ENCODE measurements at places on chromosomes 6 and 20.

DNA sequence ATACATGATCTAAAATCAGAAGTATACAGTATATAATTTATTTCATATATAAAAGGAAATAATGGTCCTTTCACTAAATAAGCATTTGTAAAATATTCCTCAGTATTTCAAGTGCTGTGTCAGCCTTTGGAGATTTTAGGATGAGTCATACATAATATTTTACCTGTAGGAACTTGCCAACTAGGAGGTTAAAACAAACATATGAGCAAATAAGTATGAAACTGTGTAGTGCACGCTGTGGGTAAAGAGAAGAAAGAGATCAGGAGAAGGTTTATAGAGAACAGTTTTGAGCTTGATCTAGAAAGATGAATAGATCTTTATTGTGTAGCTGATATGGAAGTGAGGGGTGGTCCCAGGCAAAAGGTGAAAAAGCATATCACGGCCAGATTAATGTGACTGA, 169.9 kb upstream of the RNF217 start:
- no peak for DNase-seq

DNA sequence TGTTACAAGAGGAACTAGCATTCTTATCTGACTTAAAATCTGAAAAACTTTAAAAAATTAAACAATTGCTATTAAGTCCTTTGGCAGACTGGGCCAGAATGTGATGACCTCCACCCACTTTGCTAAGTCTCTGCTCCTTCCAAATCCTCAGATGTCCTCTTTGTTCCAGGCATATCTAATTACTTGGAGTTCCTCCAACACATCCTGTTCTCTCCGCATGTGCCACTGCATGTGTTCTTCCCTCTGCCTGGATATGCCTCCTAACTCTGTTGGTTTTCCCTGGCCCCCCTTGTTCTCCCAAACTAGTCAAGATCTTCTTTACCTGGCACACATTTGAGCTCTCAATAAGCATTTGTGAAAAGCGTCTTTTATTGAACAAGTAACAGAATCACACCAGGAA, 23.1 kb downstream of the ELOVL2 start:
- no peak for DNase-seq

DNA sequence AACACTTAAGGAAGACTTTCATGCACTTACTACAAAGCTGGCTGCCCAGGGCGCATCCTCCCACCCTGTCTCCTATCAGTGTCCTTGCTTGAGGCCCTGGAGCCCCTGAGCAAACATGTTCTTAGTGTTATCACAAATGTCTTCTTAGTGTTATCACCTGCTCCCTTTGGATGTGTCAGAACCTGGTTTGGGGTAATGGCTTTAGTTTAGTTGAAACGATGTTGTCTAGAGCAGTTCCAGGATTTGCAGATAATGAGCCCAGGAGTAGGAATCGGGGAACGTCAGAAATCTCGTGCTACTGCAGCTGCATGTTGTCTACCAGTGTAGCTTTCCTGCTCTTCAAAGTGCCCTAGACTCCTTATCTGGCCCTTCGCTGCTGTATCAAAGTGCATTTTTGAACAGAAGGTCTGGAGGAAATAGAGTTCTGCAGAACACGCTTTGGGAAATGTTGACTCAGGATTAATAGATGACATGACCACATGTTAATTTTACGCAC, 69.6 kb downstream of the PHACTR2 start:
- no peak for DNase-seq

DNA sequence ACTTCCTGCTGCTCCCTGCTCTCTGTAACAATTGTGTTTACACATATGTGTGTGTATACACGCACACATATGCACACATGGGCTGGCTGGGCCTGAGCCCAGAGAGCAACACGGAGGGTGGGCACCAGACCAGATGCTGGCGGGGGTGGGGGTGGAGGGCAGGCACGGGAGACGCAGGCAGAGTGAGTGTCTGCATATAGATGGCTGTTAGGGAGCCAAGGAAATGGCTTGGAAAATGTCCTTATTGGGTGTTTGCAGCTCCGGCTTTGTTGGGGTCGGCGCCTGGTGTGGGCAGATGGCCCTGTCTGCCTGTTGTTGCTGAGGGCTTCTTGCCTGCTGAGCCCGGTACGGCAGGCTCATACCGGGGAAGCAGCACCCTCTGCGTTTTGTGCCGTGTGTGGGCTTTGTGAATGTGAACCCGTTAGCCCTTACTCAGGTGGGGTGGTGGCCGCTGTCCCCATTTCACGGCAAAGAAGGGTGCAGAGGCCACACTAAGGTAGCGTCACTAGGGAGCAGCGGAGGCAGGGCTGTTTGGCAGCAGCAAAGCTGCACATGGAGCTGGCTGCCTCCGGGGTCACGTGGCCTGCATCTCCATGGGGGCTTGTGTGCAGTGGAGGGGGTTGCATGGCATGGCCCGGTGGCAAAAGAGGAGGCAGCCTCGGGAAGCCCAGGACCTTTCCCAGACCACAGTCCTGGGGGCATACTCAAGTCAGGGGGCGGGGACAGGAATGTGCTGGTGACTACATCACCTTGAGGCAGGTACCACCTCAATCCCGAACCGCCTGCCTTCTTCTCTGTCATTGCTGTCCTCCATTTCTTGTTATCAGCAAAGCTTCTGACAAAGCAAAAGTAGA, 47.4 kb upstream of the SRF start:
- no peak for DNase-seq

- no peak for DNase-seq
These were observed 35.3 kb downstream of the PANK2 start for GRCh38 chr20:3924304-3925112.
